BJ (cell line): ENCODE measurements at places on chromosomes 11 and 22. TPM values are rescaled to one million over a fixed set of nuclear protein-coding genes. Genes with fewer than 3 reads are reported as not detected.

- no peak for DNase-seq
These were observed 27.3 kb downstream of the FAM118A start for GRCh38 chr22:45336971-45337431.

GRCh38 chr22:37484480-37485394 is 1.4 kb downstream of the MFNG start:
- no peak for DNase-seq

DNA sequence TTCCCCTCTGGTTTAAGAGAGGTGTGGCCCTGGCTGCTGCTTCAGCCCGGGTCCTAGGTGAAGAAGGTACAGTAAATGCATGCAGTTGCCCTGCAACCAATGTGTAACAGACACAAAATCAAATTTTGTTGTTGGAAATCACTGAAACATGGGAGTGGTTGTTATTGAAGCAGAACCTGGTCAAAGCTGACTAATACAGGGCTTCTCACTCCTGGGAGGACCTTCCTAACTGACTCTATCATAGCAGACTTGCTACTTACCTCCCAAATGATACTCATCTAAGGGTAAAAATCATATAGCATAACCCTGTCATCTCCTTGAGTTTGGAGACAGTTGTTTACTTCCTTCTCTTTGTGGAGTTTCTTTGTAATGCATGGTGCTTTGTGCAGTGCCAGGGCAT is 52.6 kb downstream of the SLC1A2 start:
- DNase-seq: no peak

- DNase-seq: no peak
These were observed 46.6 kb downstream of the BMAL1 start for GRCh38 chr11:13324141-13324540.

GRCh38 chr22:38554281-38554680 is 15.7 kb downstream of the DMC1 start:
- DNase-seq: peak; percentile 79

GRCh38 chr11:6746626-6747025 is 25.1 kb downstream of the OR2AG2 start:
- no peak for DNase-seq

- no peak for DNase-seq
These were observed 64.2 kb downstream of the APOL5 start for GRCh38 chr22:35781898-35782297.

DNA sequence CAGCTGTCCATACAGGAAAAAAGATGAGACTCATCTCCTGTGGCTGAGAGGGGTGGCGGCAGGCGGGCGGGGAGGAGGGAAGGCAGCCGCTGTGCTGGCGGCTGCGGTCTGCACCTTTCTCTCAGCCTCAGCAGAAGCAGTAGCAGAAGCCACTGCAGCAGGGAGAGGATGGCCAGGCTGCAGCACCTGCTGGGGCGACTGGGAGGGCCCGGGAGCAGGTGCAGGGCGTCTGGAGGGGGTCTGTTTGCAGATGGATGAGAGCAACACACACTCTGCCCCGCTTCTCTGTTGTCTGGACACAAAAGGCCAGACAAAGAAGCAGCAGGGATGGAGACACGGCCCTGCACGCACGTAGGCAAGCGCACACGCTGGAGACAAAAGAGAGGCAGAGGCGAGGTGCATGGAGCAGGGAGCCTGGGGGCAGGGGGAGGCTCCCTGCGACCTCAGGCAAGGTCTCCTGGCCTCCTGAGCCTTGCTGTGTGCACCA is 9.3 kb upstream of the MIAT start:
- DNase-seq: no peak

DNA sequence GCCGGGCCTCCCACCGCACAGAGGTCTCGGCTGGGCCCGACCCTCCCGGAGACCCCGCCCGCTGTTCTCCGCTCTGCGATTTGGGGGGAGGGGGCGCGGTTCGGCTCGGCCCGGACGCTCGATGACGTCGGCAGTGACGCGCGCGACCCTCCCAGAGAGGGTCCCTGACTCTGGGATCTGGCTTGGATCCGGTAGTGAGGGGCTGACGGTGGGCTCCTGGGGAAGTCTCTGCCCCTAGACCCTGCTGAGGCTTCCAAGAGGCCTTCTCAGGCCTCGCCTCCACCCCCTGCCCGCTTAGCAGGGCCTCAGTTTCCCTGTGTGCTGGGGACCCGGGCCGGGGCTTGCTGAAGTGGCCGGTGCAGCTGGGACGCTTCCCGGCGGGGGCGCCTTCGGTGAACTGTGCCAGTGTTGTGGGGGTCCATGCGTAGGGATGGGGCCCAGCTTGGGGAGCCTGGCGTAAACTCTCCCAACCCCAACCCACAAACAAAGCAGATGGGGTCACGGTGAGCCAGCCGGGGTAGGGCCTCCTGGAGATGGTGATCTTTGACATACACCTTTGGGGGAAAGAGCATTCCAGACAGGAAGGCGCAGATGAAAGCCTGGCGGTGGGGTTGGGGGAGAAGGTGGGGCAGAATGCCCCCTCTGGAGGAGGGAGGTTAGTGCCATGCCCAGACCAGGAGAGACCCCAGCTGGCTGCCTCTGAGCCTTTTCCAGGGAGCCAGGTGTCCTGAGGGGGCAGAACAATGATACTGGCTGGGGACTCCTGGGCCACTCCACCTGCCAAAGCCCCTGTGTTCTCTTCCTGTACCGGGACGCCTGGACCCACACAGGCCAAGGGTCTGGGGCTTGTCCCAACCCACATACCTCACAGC is 1.0 kb downstream of the B4GALNT4 start:
- no peak for DNase-seq

GRCh38 chr11:134731213-134731961 is 319.3 kb upstream of the B3GAT1 start:
- no peak for DNase-seq

- DNase-seq: no peak
These were observed 89.0 kb upstream of the CD44 start for GRCh38 chr11:35049859-35050531.

DNA sequence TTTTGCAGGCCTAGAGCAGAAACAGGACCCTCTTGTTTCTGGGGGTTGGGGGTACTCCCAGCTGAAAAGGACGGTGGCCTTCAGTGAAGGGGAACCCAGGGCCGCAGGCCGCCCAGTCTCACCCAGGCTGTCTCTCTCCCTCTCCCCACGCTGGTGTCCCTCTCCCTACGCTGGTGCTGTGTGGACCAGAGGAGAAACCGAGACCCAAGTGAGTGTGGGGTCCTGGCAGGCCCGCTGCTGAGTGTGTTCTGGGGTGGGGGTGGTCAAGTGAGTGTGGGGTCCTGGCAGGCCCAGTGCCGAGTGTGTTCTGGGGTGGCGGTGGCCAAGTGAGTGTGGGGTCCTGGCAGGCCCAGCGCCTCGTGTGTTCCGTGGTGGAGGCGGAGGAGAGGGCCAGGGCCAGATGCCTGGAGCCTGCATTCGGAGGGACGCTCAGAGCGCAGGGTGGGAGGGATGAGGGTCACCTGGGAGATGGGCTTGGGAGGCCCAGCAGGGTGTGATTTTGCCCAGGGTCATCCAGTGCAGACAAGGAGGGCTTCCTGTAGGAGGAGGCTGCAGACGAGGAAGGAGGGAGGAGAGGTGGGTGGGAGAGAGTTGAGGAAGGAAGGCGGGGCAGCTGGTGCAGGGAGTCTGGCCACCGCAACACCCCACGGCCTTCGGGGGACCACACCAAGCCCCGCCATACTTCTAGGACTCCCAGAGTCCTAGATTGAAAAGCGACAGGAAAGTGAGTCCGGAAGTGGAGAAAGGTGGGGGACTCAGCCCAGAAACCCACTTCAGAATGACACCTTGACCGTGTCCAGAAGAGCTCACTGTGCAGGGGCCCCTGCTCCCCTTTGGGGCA is 10.3 kb downstream of the TNNT3 start:
- DNase-seq: no peak

DNA sequence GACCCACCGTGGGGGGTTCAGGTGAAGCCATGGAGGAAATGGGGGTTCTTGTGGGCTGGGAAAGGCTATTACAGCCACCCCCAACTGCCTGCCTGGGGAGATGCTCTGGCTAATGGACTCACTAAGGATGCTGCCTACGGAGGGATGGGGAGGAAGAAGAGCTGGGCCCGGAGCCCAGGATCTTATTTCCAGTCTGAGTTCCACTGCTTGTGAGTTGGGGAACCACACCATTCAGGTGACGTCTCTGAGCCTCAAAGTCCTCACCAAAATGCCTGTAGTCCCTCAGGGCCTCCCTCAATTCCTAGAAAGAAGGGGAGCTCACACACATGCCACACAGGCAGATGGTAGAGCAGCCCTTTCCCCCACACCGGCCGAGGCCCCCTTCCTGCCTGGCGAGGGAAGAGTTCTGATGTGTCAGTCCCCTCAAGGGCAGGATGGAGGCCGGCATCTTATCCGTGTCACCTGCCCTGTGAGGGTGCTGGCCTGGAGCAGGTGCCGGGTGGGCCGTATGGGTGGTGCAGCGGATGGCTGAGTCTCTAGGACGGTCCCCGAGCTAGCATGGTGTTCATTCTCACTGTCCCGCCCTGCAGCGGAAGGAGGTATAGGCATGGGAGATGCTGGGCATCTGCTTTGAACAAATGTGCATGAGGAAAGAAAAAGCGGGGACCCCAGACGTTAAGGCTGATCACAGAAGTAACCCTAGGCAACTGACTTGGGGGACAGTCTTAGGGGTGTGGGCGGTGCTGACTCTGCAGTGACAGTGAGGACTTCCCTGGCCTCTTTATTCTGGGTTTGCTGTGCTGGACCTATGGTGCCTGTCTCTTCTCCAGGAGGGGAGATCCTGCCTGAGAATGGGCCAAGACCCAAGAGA is 15.7 kb downstream of the MRGPRF start:
- no peak for DNase-seq

DNA sequence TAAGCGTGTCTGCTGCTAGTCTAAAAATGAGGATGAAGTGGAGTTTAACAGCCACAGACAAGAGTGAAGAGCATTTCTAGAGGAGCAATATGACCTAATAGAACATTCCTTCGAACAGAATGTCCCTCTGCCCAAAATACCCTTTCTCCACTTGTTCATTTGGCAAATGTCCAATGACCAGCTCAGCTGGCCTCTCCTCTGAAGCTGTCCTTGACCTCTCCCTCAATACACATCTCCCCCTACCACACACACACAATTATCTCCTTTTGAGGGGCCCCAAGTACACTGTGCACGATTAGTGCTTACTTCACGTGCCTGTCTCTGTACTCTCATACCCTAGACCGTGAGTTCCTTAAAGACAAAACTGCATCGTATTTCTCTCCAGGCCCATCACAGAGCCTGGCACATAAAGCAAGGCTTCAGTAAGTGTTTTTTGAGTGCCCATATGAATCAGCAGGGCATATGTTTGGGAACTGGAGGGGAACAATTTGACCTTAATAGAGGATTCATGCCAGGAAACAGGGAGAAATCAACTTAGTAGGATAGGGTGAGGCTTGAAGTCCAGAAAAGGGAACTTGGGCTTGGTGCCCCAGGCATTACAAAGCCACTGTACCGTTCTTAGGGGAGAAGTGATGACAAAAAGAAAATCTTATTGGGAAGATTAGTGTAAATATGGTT is 18.1 kb upstream of the NCAM1 start:
- no peak for DNase-seq

GRCh38 chr11:73520353-73521061 is 77.4 kb downstream of the FAM168A start:
- DNase-seq: no peak

DNA sequence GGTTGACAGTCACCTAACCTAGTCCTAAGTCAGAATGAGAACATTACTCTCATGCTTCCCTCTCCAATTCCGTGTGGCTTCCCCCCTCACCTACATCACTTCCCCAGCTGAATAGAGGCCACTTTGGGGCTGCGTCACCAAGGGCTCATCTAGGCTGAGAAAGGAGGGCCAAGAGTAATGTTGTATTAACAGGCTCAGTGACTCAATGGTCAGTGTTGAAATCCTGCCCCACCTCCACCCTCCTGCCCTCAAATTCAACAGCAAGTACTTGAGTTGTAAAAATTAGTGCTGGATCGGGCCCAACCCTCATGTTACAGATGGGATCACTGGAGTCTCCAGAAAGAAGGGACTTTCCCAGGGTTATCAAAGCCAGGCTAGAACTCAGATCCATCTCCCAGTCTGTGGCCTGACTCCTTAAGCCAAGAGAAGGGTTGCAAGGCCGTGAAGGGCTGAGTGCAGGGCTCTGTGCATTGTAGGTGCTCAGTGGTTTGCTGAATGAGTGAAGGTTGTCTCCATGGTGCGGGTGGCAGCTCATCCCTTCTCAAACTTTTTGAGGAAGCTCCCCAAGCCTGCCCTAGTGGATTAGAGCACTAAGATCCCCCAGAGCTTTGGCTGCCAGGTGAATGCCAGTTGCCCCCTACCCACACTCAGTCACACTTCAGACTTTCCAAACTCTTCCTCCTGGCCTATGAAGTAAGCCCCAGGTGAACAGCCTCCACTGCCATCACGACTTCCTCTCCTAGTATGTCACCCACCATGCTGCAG is 3.2 kb downstream of the DGAT2 start:
- DNase-seq: peak; percentile 11

DNA sequence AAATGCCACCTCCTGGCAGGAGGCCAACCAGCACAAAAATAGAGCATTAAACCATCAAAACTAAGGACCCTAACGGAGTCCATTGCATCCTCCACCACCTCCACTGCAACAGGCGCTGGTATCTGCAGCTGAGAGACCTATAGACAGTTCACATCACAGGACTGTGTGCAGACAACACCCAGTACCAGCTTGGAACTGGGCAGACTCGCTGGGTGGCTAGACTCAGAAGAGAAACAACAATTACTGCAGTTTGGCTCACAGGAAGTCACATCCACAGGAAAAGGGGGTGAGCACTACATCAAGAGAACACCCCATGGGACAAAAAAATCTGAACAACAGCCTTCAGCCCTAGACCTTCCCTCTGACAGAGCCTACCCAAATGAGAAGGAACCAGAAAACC is 11.6 kb upstream of the TMEM45B start:
- DNase-seq: no peak

- DNase-seq: no peak
These were observed 36.9 kb upstream of the TMEM123 start for GRCh38 chr11:102489186-102490145.

DNA sequence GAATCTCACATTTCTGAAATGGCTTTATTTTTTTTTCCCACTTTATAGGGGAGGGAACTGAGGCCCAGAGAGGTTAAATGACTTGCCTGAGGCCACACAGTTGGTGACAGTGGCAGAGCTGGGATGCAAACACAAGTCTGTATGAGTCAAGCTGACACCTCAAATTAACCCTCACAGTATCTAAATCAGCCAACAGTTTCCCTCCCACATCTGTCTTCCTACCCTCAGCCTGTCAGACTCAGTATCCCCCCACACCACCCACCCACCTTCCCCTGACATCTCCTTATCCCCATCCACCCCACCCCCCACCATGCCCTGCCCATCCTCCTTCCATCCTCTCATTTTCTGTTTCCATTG is 95.2 kb downstream of the TP53I11 start:
- DNase-seq: no peak

- DNase-seq: no peak
These were observed 25.7 kb downstream of the CEP57 start for GRCh38 chr11:95816037-95816436.

ART1 gene
- not detected in 2 replicates for polyA plus RNA-seq

PDE2A gene
- 0.32 and 0.64 TPM in 2 replicates for polyA plus RNA-seq

MTMR2 gene
- polyA plus RNA-seq: 19.3 and 37.3 TPM in 2 replicates

APLNR gene
- not detected in 2 replicates for polyA plus RNA-seq

MUC2 gene
- not detected in 2 replicates for polyA plus RNA-seq

TRIM34 gene
- polyA plus RNA-seq: 6.6 and 11.0 TPM in 2 replicates

BLID gene
- 0.16 and 0.37 TPM in 2 replicates for polyA plus RNA-seq

SEPTIN5 gene
- polyA plus RNA-seq: 21.0 and 38.8 TPM in 2 replicates

OR52R1 gene
- polyA plus RNA-seq: not detected in 2 replicates
